Adrenal gland (tissue), 19 donors: ENCODE measurements at places on chromosomes 16 and 17.

- peak; percentile 49 for DNase-seq
These were observed 231.5 kb downstream of the MRTFB start for GRCh38 chr16:14302399-14303181.

DNA sequence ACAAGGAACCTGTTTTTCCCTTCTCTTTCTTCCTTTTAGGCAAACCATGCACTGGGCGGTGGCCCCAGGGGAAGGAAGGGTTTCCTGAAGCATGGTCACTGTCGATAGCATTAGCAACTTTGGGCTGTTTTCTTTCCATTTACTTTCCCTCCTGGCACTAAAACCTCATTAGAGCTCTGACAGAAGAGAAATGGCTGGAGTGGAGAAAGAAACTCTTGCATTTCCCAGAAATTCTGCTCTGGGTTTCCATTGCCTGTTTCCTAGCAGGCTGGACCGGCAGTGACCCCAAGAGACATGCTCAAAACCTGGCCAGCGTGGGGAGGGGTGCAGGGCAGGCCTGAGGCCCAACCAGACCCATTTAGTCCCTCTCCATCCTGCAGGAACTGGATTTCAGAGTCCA, 230.7 kb upstream of the CCL2 start:
- no peak for DNase-seq

DNA sequence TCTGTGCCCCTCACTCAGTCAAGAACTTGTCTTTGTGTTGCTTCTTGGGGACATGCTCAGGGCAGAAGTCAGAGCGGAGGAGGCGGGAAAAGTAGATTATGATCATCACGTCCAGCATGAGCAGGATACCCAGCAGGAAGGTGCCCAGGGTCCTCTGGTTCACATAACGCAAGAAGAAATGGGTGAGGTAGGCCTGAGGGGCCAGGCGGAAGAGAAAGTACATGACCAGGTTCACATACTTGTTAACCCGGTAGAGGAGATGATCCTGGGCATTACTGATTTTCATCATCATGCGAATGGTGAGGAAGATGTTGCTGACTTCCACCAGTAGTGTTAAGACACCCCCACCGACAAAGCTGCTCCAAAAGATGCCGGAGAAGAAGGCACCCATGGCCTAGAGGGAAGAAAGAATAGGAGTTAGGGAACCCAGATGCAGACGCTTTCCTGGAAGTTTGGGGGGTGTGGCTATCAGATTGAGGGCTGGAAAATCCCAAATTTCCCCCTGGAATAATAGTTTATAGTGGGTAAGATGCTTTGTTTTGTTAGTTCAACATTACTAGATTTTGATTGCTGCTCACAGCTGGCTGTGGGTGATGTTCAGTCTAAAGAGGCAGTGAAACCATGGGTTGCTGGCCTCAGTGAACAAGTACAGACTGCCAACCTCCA, 1.4 kb downstream of the TLCD1 start:
- DNase-seq: no peak

DNA sequence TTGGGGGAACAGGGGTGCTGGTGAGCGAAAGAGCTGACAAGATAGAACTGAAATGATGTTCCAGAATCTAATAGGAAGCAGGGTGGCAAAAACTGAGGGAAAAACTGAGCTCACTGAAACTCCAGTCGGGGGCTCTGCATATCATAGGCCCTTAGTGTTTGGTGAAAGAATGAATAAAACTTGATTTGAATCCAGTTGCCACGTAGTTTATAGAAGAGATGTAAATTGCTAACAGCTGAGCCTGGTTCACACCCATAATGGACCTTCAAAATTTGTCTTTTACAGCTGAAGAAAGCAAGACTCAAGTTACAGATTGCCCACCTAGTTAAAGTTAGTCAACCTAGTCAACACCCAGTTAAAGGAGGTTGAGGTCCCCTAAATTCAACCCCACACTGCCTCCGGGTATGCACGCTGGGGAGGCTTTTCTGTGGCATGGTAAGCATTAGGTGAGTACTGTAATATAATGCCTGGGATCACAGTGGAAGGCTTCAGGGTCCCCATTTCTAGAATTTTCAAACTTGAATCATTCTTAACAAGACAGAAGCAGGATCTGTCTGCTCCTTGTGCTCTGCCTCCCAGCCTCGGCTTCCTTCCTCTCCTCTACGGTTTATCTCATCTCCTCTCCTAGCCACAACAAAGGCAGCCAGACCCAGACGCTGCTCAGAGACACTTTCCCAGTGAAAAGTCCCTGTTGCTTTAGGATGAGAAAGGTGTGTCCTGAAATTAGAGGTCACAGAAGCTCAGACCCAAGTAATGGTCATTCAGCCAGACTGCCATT, 26.9 kb upstream of the SUPT4H1 start:
- no peak for DNase-seq

GRCh38 chr16:1696863-1697262, 9.1 kb upstream of the MAPK8IP3 start:
- DNase-seq: no peak

- DNase-seq: no peak
These were observed 81.1 kb upstream of the ALOX12 start for GRCh38 chr17:6914711-6915110.

GRCh38 chr17:30219833-30220232, 15.7 kb downstream of the SLC6A4 start:
- no peak for DNase-seq

GRCh38 chr16:10352262-10352661, 33.6 kb upstream of the ATF7IP2 start:
- DNase-seq: no peak

DNA sequence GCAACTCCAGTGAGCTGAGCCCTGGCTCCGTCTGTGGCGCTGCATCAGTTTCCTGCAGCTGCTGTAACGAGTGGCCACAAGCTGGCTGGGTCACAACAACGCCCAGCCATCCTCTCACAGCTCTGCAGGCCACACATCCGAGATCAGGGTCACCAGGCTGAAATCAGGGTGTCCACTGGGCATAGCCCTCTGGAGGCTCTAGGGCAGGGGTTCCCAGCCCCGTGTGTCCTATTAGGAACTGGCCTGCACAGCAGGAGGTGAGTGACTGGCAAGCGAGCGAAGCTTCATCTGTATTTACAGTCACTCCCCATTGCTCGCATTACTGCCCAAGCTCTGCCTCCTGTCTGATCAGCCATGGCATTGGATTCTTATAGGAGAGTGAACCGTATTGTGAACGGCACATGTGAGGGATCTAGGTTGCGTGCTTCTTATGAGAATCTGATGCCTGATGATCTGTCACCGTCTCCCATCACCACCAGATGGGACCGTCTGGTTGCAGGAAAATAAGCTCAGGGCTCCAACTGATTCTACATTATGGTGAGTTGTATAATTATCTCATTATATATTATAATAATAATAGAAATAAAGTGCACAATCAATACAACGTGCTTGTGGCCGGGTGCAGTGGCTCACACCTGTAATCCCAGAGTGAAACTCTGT, 176.5 kb downstream of the SEC14L1 start:
- no peak for DNase-seq

GRCh38 chr17:1067282-1067956, 70.5 kb downstream of the TIMM22 start:
- no peak for DNase-seq

- DNase-seq: no peak
These were observed 37.7 kb downstream of the LYRM9 start for GRCh38 chr17:27855454-27855853.

DNA sequence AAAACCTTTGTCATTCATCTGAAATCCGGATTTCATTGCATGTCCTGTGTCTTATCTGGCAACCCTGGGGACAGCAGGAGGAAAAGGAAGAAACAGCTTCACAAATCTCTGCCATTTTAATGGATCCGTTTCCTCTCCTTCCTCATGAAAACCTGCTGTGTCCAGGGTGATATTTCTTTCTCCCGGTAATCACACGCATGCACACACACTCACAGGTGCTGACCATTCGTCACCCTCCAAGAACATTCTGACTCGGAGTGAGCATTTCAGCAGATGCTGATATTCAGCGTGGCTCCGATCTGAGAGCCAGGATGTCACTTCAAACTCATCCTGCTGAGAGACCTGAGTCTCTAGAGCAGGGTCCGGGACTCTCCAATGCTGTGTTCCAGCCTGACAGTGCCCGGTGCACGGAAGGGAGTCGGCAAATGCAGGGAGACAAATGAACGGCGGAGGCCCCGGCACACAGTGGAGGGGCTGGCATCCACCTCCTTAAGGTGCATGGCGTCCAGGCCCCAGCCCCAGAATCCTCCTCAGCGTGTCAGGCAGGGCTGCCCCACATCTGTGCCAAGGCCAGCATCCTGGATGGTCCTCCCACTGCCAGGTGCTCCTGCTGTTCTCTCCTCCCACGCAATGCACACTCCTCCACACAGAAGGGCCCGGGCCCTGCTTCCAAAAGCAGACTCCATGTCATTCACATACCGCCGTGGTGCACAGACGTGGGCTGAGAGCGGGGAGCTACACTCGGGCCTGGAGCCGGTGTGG, 70.7 kb downstream of the RBFOX3 start:
- DNase-seq: no peak

- DNase-seq: no peak
These were observed 16.2 kb downstream of the PITPNA start for GRCh38 chr17:1546292-1546922.

DNA sequence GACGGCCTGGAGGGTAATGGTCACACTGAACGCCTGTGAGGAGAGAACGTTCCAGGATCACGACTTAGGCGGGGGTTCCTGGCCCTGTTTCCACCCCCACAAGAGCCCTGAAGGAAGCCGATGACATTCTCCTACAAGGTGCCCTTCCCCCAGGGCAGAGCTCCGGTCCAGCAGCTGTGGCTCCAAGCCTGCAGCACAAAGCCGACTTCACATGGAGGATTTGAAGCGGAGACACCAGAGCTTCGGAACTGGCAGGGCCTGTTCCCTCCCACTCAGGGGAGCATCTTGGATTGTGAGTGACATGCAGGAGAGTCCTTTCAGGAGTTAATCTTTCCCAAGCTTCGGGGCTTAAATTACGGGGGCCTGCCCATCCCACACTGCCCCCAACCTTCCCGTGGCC, 5.0 kb downstream of the FADS6 start:
- no peak for DNase-seq

GRCh38 chr17:19015428-19015827, 10.9 kb upstream of the FAM83G start:
- no peak for DNase-seq

DNA sequence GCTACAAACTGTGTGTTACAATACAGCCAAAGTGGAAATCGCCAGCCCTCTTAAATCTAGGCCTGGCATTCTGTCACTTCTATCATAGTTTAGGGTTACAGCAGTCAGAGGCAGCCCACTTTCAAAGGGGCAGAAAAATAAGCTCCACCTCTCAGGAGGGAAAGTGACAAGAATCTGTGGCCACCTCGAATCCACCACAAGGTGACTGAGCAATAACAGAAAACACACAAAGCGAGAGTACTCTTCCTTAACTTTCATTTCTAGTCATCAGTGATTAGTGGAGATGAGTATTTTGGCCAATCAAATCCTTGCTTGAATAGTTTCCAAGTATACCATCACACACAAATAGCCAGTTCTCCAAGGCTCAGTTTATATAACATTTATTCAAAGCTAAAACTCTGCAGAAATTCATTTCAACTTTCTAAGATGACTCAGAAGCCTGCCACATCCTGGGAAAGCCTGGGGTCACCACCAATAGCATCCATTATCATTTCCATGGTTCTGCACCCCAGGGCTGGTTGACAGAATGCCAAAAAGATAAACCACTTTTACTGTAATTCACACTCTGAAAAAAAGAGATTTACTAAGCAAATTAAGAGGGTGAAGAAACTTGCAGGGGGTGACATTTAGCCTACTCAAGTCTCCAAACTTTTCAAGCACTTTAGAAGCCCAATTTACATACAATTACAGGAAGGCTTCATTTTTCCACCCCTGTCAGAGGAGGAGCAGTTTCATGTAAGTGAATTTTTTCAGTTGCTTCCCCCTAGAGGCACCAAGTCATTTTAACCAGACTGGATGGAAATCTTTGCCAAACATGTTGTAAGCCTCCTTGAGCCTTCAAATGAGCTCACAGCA, 66.8 kb downstream of the SALL1 start:
- DNase-seq: no peak

GRCh38 chr16:2611499-2611862, 70.8 kb upstream of the KCTD5 start:
- peak; percentile 15 for DNase-seq

GRCh38 chr16:49739381-49739780, 116.5 kb downstream of the ZNF423 start:
- DNase-seq: no peak

- no peak for DNase-seq
These were observed 36.6 kb upstream of the TMEM132E start for GRCh38 chr17:34542700-34543336.

GRCh38 chr17:43745541-43745940, 13.1 kb downstream of the SOST start:
- DNase-seq: no peak

DNA sequence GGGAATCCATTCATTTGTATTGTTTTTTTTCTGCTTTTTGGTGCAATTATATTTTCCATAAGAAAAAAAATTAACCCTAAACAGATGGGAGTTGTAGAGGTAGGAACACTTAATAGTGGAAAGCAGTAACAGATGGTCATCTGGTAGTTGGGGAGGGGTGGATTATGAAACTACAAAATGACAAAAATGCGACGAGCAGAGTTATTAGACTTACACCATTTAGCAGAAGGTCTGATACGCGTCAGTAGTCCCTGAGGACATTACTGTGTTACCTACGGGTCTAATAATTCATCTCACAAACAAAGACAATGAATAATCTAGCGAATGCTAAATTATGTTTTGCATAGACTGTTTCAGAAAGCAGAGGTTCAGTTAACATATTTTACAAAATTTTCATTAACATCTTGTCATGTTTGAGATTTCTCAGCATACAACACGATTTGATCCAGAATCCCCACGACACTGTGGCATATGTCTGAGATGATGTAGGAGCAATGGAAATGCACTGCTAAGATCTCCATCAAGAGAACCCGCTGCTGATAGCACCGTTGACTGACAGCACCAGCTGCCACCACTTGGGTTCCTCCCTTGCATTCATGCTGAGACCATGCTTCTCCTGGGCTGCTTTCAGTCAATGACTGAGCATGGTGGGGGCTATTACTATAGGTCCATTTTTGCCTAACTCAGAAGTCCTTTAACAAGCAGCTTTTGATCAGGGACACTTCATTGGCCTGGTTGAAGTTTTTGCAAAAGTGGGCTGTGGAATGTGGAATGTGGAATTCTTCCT, 182.2 kb upstream of the CPHXL start:
- no peak for DNase-seq

- DNase-seq: no peak
These were observed 1.9 kb downstream of the RASL10B start for GRCh38 chr17:35733366-35733765.

GRCh38 chr17:12547831-12548230, 117.9 kb upstream of the MYOCD start:
- DNase-seq: no peak

GRCh38 chr16:10256784-10257641, 74.8 kb upstream of the GRIN2A start:
- peak; percentile 66 for DNase-seq

GRCh38 chr16:3762107-3762750, 44.9 kb upstream of the TRAP1 start:
- no peak for DNase-seq

- no peak for DNase-seq
These were observed 1245.8 kb downstream of the CDH11 start for GRCh38 chr16:63876103-63876502.

DNA sequence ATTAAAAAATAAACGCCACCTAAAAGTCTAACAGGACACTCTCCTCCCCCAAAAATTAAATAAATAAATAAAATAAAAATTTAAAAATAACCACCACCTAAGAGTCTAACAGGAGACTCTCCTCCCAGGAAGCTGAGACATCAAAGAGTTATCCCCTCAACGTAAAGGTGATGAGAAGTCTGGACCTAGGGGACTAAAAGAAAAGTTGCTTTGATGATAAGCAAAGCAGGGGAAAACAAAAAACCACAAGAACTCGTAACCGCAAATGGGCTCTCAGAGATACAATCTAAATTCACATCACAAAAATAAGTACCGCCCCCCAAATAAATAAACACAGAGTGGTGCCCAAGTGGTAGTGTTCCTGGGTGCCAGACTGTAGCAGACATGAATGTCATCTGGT, 412.2 kb downstream of the ZFHX3 start:
- no peak for DNase-seq
